ENCODE measurements at places on chromosomes 1 and 21.

DNA sequence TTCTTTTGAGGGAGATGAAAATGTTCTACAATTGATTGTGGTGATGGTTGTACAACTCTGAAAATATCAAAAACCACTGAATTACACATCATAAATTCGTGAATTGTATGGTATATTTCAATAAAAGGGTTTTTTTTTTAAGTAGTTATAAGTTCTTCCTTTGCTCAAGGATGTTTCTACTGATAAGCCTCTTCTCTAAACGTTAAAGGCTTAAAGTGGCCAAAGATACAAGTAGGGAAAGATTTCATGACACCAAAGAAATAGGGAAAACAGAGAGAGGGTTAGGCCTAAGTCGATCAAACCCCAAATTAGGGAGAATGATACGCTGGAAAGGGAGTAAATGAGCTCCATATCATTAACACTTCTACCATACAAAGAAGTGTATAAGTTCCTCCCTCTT, 4.1 kb downstream of the KDM5B start:
- no peak for DNase-seq

GRCh38 chr1:7948960-7949359, 8.3 kb upstream of the TNFRSF9 start:
- peak; percentile 84 for DNase-seq

- no peak for DNase-seq
Observed at GRCh38 chr1:223835754-223836153, 10.0 kb downstream of the TP53BP2 start.

- no peak for DNase-seq
Observed at GRCh38 chr21:25887646-25888306, 153.0 kb downstream of the GABPA start.

GRCh38 chr1:240611228-240611618, 732 bp downstream of the GREM2 start:
- DNase-seq, result no peak

- no peak for DNase-seq
Observed at GRCh38 chr1:74641161-74641560, 32.4 kb downstream of the ERICH3 start.
